Suppressor macrophage treated with lipopolysaccharide for 1 hour (primary cell): ENCODE measurements at places on chromosomes 7 and 10.

- no peak for DNase-seq
These were observed 71.2 kb downstream of the ADRA2A start for GRCh38 chr10:111148025-111148424.

DNA sequence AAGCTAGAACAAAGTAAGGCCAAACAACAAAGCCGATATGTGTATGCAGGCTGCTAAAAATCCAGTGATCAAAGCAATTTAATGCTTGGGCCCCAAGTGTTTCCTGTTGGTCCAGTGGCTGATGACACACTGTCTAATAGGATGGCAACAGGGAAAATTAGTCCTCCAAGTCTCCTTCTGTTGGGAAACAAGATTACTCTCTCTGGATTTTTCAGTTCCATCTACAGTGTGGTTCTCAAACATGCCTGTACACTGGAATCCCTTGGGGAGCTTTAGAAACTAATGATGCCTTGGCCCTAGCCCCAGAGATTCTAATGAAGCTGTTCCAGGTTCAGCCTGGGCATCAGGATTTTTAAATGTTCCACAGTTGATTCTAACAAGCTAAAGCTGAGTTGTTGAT is 198.7 kb downstream of the AHR start:
- no peak for DNase-seq

DNA sequence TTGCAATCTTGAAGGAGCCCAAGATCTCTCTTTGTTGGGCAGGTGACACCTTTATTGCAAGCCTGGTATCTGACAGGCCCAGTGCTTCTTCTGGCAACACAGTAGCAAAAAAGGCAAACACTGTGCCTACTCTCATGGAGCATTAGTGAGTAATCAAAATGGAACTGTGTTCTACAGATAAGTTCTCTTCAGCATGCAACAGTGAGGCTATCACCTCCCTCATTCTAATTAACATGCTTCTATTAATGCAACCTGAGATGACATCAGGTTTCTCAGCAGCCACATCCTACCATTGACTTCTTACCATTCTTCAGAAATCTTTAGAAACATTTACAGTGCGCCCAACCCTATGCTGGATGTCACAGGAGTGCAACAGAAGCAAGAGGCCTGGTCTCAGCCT is 77.9 kb upstream of the KCNMA1 start:
- DNase-seq = no peak

DNA sequence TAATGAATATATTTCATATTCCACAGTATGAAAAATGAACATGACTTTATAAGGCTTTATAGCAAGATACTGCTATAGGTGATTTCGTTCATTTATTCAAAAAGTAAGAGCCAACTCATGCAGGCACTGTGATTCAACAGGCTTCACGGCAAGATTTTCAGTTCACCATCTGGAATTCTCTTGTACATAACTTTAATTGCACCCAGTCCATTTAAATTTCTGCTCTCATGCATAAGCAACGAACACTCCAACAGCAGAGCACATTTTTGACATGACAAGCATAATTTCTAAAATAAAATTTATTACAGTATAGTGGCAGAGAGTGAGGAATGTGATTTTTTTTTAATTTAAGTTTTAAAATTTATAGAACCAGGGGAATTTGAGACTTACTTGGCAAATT is 436.1 kb downstream of the PHTF2 start:
- no peak for DNase-seq

DNA sequence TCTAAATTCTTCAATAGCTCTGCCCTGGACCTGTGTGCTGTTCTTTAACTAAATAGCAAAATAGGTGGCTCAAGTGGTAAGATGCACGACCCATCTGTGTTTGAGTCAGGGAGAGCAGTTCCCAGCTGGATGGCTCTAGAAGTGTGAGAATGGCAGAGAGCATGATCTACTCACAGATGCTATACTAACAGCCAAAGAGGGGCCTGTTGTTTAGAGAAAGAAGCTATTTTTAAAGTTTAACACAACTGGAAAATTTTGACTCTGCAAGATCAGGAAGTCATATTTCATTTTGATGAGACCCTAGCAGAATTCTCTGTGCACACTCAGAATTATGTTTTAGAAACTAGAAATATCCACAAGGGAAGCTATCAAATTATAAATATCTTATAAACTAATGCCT is 87.4 kb upstream of the PIP4K2A start:
- DNase-seq = no peak

DNA sequence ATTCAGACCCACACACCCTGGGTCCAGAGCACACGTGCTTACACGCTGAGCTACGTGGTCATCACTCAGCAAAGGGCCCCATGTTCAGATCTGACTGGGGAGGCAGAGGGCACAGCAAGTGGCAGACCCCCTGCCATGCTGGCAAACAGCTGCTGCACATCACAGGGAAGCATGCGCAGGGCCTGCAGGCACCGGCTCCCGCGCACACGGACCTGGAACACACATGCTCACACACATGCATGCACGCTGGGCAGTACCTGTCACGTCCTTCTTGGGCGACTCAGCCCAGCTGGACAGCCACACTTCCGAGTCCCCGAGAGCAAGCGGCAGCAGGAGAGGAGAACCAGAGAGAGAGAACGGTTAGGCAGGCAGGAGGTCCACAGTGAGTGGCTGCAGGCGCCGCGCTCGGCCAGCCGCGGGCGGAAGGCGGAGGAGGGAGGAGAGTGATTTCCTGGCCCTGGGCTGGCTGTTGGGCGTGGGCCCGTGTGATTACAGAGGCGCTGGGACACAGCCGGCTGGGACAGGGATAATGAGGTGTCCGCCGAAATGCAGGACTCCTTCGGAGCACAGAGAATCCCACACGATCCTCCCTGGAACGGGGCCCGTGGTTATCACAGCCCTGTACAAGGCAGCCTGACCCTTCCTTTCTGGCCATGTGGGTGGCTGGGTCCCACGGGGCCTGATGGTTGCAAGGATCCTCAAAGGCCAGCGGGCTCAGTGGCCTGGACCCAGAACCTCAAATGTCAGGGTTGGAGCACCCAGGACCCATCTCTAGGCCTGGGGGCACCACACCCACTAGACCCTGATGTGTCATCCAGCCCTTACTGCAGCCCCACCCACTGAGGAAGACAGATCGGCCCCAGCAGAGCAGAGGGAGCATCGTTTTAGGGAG is 175.1 kb downstream of the NEURL1 start:
- DNase-seq = peak; percentile 83

DNA sequence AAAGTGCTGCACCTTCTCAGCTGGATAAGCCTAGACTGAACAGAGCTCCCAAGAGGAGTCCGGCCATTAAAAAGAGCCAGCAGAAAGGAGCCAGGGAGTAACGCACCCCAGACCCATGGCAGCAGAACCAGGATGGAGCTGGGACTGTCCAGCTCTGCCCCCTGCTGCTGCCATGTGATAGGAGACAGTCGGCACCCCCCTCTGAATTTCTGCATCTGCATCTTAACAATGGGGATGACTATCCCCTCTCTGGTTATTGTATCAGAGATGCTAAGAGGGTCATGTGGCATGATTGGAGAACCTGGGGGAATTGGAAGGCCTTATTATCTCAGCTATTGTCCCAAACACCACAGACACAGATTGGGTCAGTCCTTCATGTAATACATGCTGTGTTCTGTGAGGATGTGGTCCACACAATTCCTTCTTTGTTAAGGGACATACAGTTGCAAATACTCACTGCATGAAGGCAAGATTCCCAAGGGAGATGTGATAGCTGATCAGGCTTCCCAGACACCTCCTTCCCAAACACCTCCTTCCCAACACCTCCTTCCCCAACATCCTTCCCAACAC is 29.3 kb downstream of the PLEKHS1 start:
- no peak for DNase-seq

GRCh38 chr7:12703881-12704280 is 16.4 kb downstream of the ARL4A start:
- no peak for DNase-seq

GRCh38 chr7:148700661-148701064 is 2.0 kb downstream of the CUL1 start:
- no peak for DNase-seq

DNA sequence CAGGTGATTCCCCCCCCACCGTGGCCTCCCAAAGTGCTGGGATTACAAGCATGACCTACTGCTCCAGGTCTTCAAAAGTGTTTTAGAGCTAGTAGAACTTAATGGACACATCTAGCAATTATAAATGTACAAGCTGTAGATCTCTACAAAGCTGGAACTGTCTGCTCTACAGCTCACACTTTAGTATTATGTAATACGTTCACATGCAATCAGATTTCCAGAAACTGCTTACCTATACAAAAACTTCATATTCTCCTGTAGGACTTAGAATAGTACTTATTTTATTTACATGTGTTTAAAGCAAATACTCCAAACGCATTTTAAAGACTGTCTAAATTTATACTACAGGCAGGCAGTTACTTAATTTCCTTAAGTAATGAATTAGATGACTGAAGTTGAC is 39.2 kb upstream of the ASL start:
- DNase-seq = no peak

GRCh38 chr10:97538411-97538810 is 34.2 kb upstream of the ANKRD2 start:
- DNase-seq = peak; percentile 42

- no peak for DNase-seq
These were observed 46.4 kb downstream of the KIAA1217 start for GRCh38 chr10:24255115-24255880.

- DNase-seq = no peak
These were observed 14.1 kb downstream of the TRPV6 start for GRCh38 chr7:142871260-142872105.

DNA sequence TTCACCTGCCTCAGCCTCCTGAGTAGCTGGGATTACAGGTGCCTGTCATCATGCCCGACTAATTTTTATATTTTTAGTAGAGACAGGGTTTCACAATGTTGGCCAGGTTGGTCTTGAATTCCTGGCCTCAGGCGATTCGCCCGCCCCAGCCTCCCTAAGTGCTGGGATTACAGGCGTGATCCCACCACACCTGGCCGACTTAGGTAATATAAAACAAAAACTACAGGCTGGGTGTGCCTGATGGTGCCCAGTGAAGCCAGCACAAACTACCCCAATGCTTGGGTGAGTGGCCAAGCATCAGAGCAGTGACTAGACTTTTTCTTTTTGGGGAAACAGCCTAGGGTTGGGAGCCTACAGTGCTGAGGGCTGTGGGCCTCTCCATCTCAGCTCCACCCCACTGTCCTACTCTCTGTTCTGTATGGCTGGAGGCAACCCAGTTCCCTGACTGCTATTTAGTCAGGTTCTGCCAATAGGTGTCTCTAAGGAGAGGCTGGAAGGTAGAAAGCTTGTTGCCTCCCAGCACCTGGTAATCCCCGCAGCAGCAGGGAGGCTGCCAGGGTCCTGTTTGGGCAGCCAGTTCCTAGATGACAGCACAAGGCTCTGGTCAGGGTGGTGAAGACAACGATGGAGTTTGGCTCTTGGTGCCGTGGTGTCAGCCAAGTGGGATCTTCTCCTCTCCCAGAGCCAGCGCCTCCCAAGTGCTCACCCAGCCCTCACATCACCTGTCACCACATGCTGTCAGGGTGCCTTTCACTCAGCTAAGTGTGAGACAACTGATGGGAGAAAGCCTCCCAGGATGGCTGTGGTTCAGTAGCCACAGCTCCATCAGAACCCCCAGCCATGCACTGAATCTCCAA is 10.4 kb upstream of the NACAD start:
- no peak for DNase-seq

- no peak for DNase-seq
These were observed 24.6 kb upstream of the LIMK1 start for GRCh38 chr7:74059037-74059436.

DNA sequence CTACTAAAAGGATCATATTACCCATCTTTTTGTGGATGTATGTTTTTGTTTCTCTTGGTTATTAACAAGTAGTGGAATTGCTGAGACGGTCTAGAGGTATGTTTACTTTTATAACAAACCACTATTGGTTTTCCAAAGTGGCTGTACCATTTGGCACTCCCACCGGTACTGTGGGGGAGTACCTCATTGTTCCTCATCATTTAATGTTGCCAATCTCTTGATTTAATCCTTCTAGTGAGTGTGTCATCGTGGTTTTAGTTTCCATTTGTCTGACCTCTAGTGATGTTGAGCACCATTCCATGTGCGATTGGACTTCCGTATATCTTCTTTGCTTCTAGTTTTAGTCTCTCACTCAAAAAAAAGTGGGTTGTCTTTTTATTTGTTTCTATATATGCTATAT is 50.4 kb downstream of the RBM33 start:
- DNase-seq = peak; percentile 21

DNA sequence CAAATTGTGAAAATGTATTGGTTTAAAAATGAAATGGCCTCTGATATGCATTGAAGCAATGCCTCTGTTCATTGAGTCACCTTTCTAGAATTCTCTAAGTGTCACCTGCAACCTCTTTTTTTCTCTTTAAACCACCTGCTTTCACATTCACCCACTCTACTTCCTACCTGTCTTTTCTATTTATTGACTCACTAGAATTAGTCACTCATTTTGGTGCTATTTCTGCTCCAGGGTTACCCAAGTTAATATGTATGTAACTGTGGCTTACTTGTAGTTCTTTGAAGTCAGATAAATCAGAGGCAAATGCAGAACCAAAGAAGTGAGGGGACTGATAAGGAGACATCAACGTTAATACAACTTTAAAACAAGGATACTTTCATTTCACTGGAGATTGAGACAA is 674.7 kb downstream of the CCSER2 start:
- DNase-seq = no peak

- DNase-seq = peak; percentile 70
These were observed 174.8 kb downstream of the KIAA1217 start for GRCh38 chr10:24383681-24384106.

- no peak for DNase-seq
These were observed 191.8 kb downstream of the CACNB2 start for GRCh38 chr10:18332048-18332447.

DNA sequence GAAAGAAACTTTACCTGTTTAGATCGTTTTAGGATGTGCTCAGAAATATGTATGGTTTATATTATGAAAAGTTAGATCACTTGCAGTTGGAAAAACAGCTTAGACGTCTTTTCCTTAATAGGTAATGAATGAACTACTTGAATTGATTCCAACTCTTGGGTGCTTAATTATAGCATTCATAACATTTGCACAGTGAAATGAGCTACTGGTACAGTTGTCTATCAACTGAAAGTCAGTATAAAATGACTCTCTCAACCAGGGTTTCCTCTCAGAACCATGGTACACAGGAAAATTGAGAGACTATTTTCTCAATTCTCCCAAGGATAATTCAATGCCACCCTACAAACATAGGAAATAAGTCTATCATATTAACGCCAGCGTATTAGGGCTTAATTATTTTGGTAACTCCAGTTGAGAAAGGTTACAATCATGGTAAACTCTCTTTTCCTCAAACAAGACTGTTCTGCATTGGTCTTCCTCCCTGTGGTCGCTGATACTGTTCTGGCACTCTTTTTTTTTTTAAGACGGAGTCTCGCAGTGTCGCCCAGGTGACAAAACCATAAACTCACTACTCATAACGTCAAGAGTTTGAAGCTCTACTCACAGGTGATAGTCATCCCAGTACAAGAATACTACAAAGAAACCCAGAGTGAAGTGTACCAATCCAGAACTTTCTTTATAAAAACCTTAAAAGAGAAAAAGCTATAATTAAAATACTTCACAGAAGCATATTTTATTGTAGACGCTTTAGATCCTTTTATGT is 2.0 kb downstream of the ANLN start:
- no peak for DNase-seq
